Aorta (tissue), 5 donors: ENCODE measurements at places on chromosomes 11 and 22. TPM values are rescaled to one million over a fixed set of nuclear protein-coding genes. Genes with fewer than 3 reads are reported as not detected.

CABP4 gene
- total RNA-seq: 2.4 TPM

CNIH2 gene
- 0.75 TPM for total RNA-seq

PTDSS2 gene
- total RNA-seq: 19.2 TPM

ARHGAP42 gene
- total RNA-seq: 13.8 TPM

OR8G1 gene
- not detected for total RNA-seq

RAG2 gene
- total RNA-seq: not detected

WBP2NL gene
- 2.9 TPM for total RNA-seq

RIMBP3C gene
- total RNA-seq: 0.32 TPM

UCP3 gene
- 3.1 TPM for total RNA-seq

CASP5 gene
- total RNA-seq: 2.0 TPM

LRRC10B gene
- 1.1 TPM for total RNA-seq

GDPD5 gene
- total RNA-seq: 53.0 TPM

B3GAT1 gene
- total RNA-seq: 0.16 TPM

DDTL gene
- 3.6 TPM for total RNA-seq

CCDC82 gene
- total RNA-seq: 38.7 TPM

ACTN3 gene
- total RNA-seq: not detected

HBG1 gene
- total RNA-seq: not detected

OR4C46 gene
- not detected for total RNA-seq

HPX gene
- 6.0 TPM for total RNA-seq

ESRRA gene
- total RNA-seq: 25.9 TPM

TRAPPC4 gene
- total RNA-seq: 49.6 TPM

CARD10 gene
- 10.1 TPM for total RNA-seq

TNNT3 gene
- 8.8 TPM for total RNA-seq

EXPH5 gene
- total RNA-seq: 1.8 TPM

MRPL40 gene
- 16.4 TPM for total RNA-seq

OR52I2 gene
- total RNA-seq: not detected

FREY1 gene
- 0.87 TPM for total RNA-seq

OR10D3 gene
- not detected for total RNA-seq

GDPD4 gene
- not detected for total RNA-seq

TRIM29 gene
- 1.3 TPM for total RNA-seq

PDGFD gene
- 47.7 TPM for total RNA-seq

PIH1D2 gene
- 0.49 TPM for total RNA-seq

SAAL1 gene
- 15.8 TPM for total RNA-seq

NRXN2 gene
- total RNA-seq: 21.6 TPM

THRSP gene
- total RNA-seq: not detected

CSRP3 gene
- not detected for total RNA-seq

HBB gene
- 649 TPM for total RNA-seq

PC gene
- total RNA-seq: 15.9 TPM

UBQLN3 gene
- 0.99 TPM for total RNA-seq

SLN gene
- total RNA-seq: 1.0 TPM

HYLS1 gene
- 3.6 TPM for total RNA-seq

TMPRSS4 gene
- total RNA-seq: not detected

FOXRED2 gene
- 4.6 TPM for total RNA-seq

MMP11 gene
- total RNA-seq: 3.0 TPM

ST3GAL4 gene
- total RNA-seq: 26.5 TPM

NAALADL1 gene
- 29.4 TPM for total RNA-seq

CYTH4 gene
- 28.2 TPM for total RNA-seq

EPS8L2 gene
- 41.0 TPM for total RNA-seq

MMP1 gene
- not detected for total RNA-seq

MIAT gene
- total RNA-seq: 5.0 TPM

SULT4A1 gene
- total RNA-seq: not detected

GLYATL2 gene
- total RNA-seq: not detected

ZNF214 gene
- 1.5 TPM for total RNA-seq

FAM83F gene
- 0.84 TPM for total RNA-seq

RIMBP3B gene
- total RNA-seq: not detected
